ENCODE measurements at places on chromosomes 2 and 18. TPM values are rescaled to one million over a fixed set of nuclear protein-coding genes. Genes with fewer than 3 reads are reported as not detected.

GRCh38 chr2:212669761-212670160, 131.2 kb upstream of the ERBB4 start:
- H3K27ac ChIP-seq: no peak overlapping the region
- no peaks in the 10 kb centered on the region for H3K27me3 ChIP-seq
- no peaks in the 10 kb centered on the region for H3K36me3 ChIP-seq
- H3K4me1 ChIP-seq: no peaks in the 10 kb centered on the region

- no peaks in the 10 kb centered on the region for H3K27me3 ChIP-seq
- no peaks in the 10 kb centered on the region for H3K4me1 ChIP-seq
- H3K4me3 ChIP-seq: no peak overlapping the region
Observed at GRCh38 chr2:101063352-101064124, 61.4 kb downstream of the RPL31 start.

- peak overlapping the region; percentile 77 for H3K4me3 ChIP-seq
- H3K27ac ChIP-seq: peak overlapping the region; percentile 97
- peaks cover 23% of the 10 kb centered on the region for H3K4me1 ChIP-seq
- peaks cover 42% of the 10 kb centered on the region for H3K36me3 ChIP-seq
- DNase-seq: no peak
Observed at GRCh38 chr2:55233658-55233940, 1.1 kb downstream of the RPS27A start.

GRCh38 chr2:189047171-189047888, 73.2 kb downstream of the COL3A1 start:
- no peaks in the 10 kb centered on the region for H3K27me3 ChIP-seq
- H3K36me3 ChIP-seq: no peaks in the 10 kb centered on the region
- H3K27ac ChIP-seq: no peak overlapping the region
- H3K4me3 ChIP-seq: no peak overlapping the region

DNA sequence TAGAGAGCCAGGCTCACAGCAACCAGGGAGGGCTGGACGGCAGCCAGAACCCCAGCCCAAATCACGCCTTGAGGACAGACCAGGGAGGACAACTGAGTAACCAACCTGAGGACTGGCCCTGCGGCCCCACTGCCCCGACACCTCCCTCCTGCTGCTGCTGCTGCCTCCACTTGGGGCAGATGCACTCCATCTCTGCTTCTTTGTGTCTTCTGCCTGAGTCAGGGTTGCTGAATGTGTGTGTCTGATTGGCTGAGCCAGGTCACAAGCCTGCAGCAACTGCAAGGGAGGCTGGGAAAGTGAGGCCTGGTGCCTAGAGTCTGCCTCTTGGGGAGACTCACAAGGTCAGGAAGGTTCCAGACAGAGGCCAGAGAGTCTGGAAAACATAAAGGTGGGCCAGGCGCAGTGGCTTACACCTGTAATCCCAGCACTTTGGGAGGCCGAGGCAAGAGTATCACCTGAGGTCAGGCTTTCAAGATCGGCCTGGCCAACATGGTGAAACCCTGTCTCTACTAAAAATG, 83.4 kb downstream of the ZFP36L2 start:
- peak overlapping the region; percentile 30 for H3K27ac ChIP-seq
- H3K27me3 ChIP-seq: no peaks in the 10 kb centered on the region
- no peaks in the 10 kb centered on the region for H3K36me3 ChIP-seq
- H3K4me3 ChIP-seq: peak overlapping the region; percentile 33
- DNase-seq: no peak

HES6 gene
- total RNA-seq: 1.9 TPM

TWIST2 gene
- not detected for total RNA-seq

ERICH2 gene
- not detected for total RNA-seq

Measured in CD4-positive, alpha-beta T cell (primary cell).